IMR-90 (cell line): ENCODE measurements at places on chromosomes 7 and 10.
A peak's percentile ranks its signal among the peaks of the same experiment; 100 is the strongest.

- no peak for DNase-seq
Observed at GRCh38 chr7:21939858-21940372, 5.8 kb downstream of the CDCA7L start.

DNA sequence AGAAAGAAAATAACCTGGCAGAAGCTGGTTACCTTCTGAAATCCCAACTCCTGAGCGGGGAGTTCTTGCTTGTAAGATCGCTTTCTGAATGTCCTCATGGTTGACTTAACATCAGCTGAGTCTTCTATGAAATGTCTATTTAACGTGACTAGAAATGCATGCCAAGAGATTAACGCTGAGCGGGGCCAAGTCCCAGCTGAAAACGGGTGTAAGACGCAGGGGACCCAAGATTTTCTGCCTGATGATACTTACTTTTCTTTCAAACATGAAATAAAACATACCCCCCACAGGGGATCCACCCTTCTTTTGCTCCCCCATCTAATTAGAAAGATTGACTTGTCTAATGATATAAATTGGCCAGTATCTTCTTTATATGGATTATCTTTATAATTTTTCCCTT, 14.9 kb downstream of the OR9A2 start:
- DNase-seq = no peak

DNA sequence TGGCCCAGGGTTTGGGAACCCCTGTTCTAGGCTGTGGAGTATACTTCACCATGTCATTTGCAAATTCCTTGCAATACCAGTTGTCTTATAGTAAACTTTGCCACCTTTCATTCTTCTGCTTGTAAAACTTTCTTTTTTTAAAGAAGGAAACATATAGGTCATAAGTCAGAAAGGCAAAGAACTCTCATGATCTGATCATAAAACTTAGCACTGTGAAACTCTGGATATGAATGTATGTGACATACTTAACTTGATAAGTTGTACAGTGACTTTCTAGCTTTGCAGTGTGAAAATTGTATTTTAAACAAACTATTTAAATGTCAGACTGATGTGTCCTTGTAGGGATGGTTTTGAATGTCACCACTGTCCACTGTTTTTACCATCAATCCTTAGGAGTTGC, 31.0 kb upstream of the SAMD9L start:
- DNase-seq = no peak

- DNase-seq = no peak
Observed at GRCh38 chr10:25505466-25505865, 330.7 kb downstream of the GPR158 start.

- DNase-seq = no peak
Observed at GRCh38 chr7:113281223-113281622, 162.9 kb upstream of the SMIM30 start.

DNA sequence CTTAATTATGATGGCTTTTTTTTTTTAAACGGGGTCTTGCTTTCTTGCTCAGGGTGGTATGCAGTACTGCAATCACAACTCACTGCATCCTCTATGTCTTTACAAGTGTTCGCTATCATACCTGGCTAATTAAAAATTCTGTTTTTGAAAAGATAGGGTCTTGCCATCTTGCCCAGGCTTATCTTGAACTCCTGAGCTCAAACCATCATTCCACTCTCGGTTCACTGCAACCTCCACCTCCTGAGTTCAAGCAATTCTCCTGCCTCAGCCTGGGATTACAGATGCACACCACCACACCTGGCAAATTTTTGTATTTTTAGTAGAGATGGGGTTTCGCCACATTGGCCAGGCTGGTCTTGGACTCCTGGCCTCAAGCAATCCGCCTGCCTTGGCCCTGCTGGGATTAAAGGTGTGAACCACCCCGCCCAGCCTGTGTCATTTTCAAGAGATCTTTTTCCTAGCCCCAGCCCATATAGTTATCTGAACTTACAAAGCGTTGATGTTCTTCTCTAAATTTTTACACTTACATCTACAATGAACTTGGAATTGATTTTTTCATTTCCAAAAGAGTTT, 6.0 kb downstream of the HNRNPF start:
- DNase-seq = no peak

- DNase-seq = no peak
Observed at GRCh38 chr10:25382029-25382810, 207.4 kb downstream of the GPR158 start.

DNA sequence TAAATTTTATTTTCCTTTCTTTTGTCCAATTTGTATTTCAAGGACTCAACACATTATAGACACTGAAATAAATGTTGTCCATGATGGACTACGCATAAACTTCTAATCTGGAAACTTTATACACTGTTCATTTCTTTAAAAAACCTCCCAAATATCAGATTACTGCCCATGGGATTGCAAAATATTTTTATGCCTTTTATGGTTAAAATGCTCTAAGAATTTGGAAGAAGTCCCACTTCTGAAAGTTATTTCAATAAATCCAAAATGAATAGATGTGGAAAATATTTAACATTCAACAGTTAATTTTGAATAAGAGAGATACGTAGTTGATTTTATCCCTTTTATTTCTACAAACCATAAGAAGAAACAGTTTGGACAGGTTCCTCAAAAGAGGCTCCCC, 46.1 kb downstream of the CABCOCO1 start:
- peak; percentile 29 for DNase-seq

DNA sequence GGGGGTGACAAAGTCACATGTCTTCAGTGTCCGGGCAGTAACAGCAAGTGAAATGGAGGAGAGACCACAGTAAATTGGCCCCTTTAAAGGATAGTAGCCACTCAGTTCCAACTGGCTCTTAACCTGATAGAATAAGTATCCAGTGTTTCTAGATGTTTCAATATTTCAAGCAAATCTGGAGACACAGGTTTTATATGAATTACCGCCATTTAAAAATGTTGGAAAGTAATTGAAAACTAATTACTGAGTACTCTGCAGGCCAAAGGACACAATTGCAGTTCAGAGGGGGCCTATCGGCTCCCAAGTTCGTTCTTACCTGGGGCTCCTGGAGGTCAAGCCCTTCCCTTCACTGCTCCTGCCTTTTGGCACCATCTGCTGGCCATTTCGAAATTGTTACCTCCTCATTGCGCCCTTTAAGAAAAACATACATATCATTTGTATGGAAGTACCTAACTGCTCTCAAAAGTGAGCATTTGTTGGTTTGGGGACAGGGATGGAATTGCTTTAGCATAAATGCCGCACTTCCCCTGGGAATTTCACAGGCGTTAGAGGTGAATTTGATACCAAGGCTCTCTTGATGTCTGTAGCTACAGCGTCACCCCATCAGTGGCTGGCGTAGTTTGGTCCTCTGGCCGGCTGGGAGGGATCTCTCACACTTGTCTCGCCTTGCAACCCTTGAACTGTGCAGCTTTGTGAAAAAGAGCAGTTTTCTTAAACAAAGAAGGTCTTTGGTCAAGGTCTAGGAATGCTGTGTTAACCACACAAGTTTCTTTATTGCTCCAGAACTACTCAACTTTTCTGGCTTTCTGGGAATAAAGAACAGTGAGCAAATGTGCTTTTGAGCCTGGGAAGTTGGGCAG, 220.0 kb downstream of the ARHGAP21 start:
- DNase-seq = peak; percentile 90

DNA sequence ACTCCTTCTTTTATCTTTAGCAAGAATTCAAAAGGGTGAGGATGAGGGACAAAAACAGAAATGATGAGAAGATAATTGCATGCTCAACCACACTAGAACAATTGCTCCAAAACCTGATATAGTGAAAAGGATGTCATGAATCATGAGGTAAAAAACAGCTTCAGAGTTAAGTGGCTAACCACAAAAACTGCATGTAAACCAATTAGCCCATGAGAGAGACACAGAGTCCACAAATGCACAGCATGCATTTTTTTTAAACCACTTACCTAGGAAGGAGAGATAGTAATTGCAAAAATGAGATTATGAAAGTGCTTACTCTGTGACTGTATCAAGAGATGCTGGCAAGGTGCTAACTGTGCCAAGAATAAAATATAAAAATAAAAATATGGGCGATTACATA, 132.9 kb downstream of the MBL2 start:
- no peak for DNase-seq

DNA sequence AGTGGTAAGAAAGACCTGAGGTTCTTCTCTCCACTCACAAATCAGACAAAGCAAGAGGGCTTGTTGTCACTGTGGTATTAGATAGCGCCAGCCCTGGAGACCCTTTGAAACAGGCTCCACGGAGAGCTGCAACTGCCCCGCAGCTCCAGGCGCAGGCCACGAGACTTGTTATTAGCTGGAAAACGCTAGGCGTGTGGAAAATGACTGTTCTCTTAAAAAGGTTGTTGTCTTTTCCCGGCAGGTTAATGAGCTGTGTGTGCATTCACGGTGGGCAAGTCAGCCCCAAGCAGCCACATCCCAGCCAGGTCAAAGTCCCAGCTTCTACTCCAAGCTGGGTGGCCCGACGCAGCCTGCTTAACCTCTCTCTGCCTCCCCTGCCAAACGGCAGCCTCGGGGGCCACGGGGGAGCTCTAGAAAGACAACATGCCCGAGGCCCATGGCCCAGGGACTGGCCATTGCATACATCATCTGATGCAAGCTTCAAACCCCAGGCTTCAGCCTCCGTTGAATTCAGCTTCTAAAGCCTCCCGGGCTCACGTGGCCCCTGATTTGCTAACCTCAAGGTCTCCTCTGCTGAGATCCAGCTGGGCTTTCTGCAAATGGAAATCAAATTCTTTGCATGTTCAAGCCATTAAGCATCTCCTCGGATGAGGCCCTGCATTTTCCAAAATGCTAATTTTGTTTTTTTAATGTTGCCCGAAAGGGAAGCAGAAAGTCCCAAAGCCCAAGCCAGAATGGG, 61.3 kb upstream of the DNAAF5 start:
- peak; percentile 51 for DNase-seq

- peak; percentile 33 for DNase-seq
Observed at GRCh38 chr7:44194069-44194468, 4.8 kb upstream of the GCK start.

GRCh38 chr7:130703851-130704250, 17.5 kb upstream of the TSGA13 start:
- no peak for DNase-seq

DNA sequence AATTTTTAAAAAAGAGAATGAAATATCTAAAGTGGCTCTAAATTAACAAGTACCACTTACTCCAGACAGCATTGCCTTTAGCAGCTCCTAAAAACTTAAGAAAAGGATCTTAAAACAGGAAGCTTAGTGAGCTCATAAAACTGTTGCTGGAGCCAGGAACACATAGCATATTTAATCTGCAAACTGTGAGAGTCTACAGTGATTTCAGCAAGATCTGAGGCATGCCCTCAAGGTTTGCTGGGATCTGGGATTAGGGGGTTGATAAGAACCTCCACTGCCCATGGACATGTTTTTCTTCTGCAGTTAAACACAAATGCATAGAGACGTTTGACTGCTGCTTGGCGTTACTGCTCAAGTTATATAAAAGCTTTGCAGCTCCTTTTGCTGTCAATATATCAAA, 3.8 kb downstream of the GLI3 start:
- peak; percentile 38 for DNase-seq

DNA sequence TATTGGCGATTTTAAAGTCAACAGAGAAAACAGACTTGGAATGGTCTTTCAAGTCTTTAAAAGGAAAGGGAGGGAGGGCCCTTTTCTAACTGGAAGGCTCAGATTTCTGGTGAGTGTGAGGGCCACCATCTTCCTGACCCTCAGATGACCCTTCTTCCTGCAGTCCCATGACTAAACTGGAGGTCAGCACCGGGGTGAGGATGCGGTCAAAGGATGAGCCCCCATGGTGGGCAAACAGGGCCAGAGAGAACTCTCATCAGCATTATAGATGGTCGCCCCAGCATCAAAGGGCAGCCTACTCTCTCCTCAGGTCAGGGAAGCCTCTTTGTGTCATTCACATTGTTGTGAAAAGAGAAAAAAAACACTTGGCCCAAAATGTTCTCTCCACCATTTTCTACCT, 219.2 kb downstream of the LRMDA start:
- DNase-seq = no peak

DNA sequence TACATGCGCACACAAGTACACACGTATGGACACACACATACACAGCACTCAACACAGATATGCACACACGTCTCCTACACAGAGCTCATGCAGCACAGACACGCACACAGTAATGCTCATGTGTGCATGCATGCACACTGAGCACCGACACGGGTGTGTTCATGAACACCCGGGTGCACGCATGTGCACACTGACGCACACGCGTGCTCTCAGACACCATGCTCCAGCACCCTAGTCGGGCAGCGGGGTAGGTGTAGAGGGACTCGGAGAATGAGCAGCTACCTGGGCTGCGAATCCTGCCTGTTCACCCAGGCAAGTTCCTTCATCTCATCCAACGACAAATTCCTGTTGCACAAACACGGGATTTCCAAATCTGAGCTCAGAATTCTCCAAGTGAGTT, 184.7 kb downstream of the MAD1L1 start:
- DNase-seq = no peak

DNA sequence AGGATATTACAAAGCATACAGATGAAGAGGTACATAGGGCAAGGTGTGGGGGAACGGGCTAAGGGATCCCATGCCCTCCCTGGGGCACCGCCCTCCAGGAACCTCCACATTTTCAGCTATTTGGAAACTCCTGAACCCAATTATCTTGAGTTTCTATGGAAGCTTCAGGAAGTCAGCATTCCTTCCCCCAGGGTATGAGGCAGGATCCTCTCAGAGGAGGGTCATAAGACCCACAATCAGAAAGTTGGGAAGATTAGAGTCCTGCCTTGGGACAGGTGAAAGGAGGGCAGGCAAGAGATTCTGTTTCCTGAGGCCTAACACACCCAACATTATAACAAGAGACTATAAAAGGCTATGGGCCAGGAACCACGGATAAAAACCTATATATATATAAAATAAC, 98.0 kb downstream of the RALA start:
- DNase-seq = no peak

- DNase-seq = no peak
Observed at GRCh38 chr7:36265680-36266079, 112.6 kb downstream of the EEPD1 start.
